Jurkat, Clone E6-1 (cell line): ENCODE measurements at places on chromosomes 7 and 10.

- DNase-seq, result no peak
These were observed 3.4 kb downstream of the CAV1 start for GRCh38 chr7:116528008-116528789.

- no peak for DNase-seq
These were observed 21.4 kb downstream of the STAMBPL1 start for GRCh38 chr10:88901206-88901983.

DNA sequence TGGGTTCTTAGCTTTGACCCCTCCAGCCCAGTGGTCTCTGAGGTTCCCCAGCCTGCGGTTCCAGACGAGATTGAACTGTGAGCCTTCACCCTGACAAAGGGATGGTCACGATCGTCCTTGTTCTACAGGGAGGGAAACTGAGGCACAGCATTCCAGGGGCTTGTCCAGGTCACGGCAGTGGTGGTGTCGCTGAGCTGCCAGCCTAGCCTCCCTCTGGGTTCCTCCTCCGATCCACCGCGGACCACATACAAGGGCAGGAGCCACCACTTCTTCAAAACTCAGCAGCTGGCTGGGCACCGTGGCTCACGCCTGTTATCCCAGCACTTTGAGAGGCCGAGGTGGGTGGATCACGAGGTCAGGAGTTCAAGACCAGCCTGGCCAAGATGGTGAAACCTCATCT, 35.8 kb downstream of the ELFN1 start:
- no peak for DNase-seq

- no peak for DNase-seq
These were observed 68.8 kb upstream of the GSDME start for GRCh38 chr7:24825931-24826661.

- no peak for DNase-seq
These were observed 1.3 kb downstream of the CNNM1 start for GRCh38 chr10:99330347-99330924.

- DNase-seq, result no peak
These were observed 31.1 kb upstream of the TMEM273 start for GRCh38 chr10:49219248-49219647.

DNA sequence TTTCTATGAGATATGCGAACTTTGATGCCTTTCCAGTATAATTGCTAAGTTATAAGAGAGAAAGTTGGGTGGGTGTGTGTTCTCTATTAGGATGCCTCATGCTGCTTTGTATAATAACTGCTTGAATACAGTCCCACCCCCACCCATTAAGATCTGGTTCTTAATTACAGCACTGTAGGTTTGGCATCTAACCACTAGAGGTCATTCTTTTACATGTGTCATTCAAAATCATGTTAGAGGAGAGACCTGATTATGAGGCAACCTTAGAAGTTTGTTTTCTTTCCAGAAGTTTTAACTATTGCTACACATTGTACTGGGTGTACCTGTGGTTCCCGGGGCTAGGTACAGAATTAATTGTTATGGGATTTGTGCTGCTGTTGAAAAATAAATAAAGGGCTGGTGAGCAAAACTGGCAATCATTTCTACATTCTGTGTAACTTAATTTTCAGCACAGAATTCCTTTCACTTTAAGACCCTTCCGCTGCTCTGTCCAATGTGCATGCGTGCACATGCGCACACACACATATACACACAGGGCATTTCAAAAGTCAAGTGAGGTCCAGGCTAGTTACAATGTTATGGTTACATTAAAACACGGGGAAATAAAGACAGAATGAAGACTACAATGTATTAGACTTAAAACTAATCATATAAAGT, 1156.3 kb downstream of the SORCS3 start:
- peak; percentile 52 for DNase-seq

DNA sequence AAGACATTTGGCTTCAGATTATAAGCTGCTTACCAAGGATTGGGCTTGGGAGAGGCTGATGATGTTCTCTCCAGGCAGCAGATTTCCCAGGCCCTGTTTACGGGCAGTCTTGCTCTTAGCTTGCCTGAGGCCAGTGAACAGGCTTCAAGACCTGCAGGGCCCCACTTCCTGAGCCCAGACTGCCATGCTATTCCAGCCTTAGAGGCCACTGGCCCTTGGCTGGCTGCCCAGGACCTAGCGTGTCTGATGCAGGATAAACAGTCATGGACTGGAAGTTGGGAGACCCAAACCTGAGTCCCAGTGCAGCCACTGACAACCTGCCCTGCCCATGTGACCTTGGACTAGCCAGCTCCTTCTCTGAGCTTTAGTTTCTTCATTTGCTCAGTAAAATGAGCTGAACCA, 2.9 kb downstream of the PRXL2A start:
- no peak for DNase-seq

GRCh38 chr7:90715067-90715466, 118.9 kb downstream of the CDK14 start:
- DNase-seq, result no peak

DNA sequence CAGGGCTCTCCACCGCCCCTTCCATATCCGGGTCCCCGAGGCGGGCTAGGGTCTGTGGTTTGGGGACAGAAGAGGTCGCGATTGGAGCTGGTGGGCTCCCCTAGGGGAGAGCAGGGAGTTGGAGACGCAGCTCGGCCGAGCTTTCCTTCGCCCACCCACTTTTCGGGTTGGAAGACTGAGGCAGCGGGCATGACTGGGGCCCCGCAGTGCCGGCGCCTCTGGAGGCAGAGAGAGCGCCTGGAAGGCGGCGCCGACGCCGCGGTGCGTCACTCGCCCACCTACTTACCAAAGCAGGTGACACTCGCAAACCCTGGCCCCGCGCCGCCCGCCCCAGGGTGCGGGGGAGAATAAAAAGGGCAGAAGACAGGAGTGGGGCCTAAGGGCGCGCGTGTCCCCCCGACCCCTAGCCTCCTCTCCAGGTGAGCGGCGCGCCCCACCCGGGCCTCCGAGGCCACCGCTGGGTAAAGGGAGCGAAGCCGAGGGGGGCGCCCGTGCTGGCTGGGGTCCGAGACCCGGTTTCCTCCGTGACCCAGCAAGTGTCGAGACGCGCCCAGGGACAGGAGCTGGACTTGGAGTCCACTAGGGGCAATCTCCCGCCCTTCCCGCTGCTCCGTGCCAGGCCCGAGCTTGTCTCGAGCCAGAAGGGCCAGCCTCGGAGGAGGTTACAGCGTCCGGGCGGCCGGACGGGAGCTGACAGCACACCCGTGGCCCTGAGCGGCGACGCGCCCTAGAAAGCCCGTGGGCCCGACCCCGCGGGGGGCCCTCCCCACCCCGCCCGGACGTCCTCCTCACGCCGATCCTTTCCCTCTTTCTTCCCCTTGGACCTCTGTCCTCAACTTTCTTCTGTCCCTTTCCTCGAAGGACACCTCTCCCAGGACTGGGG, 34.4 kb upstream of the GRID1 start:
- no peak for DNase-seq

DNA sequence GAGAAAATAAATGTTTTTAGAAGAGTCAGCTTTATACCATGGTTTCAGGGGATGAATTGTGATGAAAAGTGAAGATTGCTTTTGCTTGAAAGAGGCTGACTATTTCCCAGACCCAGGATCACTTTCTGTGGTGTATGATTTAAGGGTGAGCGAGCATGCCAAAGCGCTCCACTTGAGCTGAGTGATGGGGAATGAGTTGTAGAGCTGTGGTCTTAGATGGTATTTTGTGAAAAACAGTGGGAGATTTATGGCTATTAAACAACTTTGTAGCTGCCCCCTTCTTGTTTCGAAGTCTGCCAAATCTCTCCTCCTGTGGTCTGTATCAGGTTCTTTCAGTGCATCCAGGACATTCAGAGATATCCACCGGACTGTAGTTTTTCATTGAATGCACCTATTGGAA, 888.2 kb downstream of the LRMDA start:
- no peak for DNase-seq

GRCh38 chr10:22429146-22429545, 83.8 kb downstream of the SPAG6 start:
- no peak for DNase-seq

DNA sequence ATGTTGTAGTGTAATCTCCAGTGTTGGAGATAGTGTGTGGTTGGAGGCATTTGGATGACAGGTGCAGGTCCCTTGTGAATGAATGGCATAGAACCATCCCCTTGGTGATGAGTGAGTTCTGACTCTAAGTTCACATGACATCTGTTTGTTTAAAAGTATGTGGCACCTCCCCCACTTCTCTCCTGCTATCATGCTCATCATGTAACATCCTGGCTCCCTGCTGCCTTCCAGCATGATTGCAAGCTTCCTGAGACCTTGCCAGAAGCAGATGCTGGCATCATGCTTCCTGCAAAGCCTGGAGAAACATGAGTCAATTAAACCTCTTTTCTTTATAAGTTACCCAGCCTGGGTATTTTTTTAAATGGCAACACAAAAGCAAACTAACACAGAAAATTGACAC, 499.0 kb upstream of the SEMA3D start:
- no peak for DNase-seq

DNA sequence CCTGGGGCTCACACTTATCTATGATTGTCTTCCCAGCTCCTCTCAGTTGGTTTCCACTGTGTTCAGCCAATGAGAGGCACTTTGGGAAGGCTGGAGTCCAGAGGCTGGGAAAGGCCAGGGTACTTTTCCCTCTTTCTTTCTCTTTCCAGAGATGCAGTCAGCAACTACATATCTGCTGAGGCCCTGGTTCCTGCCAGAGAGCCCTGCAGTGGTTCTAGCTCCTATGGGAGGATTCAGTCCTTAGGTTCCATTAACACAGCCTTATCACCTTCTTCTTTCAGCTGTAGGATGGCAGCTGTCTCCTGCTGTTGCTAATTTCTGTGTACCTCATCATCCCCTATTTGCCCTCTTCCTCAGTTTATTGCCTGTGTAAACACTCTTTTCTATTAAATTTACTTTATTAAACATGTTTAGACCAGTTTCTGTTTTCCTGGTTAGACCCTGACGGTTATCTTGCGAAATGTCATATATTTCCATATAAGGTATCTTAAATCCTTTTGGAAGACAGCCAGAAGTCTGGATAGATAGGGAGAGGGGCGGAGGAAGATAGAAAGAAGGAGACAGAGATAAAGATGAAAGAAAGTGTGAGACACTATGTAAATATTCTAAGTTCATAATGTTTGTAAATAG, 100.3 kb downstream of the HGF start:
- DNase-seq, result no peak

DNA sequence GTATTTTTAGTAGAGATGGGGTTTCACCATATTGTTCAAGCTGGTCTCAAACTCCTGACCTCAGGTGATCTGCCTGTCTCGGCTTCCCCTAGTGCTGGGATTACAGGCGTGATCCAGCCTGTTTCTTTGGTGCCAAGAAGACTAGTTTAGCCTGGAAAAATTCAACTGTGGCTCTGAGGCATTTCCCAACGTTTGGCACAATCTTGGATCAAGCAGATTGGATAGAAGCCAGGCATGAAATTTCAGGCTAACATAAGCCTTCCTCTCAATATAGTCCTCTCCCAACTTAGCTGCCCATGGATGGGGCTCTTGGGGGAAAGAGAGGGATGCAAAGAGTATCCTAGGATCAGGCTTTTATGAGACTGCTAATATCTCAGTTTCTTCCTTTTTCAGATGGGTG, 53.8 kb downstream of the APBB1IP start:
- no peak for DNase-seq

DNA sequence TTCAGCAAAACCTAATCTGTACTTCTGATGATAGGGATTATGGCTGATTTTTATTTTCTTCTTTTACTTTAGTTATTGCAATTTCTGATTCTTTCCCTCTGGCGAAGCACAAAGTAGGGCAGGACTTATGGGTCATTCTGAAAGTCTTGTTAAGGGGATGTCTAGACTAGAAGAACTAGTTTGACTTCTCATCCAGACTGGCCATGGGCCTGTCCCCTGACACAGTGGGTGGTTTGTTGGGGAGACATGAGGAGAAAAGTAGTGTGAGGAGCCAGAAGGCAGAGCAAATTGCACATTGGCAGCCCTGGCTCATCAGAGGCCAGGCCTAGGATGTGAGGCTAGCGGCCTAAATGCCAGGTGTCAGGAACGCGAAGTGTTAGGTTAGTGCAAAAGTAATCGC, 152.8 kb downstream of the RTKN2 start:
- DNase-seq, result no peak

DNA sequence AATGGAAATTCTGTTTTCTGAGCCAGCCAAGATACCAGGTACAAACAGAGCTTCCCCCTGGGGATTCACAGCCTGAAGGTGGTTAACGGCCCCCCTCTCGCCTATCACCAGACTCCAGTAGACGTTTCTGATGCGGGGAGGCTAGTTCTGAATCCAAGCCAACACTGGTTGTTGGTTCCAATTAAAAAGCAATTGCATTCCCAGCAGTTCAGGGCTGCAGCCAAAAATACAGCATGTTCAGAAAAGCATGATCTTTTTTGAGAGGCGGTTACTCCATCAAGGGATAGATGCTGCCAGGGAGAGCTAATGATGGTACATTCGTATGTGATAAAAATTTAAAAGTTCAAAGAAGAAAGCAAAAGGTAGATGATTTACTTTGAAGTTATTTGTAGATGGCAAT, 481.0 kb downstream of the GALNT17 start:
- DNase-seq, result no peak

DNA sequence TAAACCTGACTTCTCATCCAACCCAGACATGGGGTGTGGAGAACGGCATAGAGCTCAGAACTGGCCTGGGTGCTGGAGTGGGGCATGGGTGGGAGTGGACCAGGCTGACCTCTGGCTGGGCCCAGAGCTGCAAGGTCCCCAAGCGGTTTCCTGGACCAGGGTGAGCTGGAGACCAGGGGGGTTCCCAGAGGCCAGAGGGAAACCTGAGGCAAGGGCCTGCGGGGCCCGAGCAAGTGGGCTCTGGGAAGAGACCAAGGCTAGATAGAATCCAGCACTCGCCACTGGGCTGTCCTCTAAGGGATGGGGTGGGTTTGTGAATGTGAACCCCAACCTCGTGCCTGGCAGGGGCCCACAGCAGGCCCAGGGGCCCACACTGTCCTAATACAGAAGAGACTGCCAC, 39.4 kb upstream of the RET start:
- DNase-seq, result no peak

GRCh38 chr10:11177926-11178471, 160.3 kb downstream of the CELF2 start:
- peak; percentile 66 for DNase-seq

DNA sequence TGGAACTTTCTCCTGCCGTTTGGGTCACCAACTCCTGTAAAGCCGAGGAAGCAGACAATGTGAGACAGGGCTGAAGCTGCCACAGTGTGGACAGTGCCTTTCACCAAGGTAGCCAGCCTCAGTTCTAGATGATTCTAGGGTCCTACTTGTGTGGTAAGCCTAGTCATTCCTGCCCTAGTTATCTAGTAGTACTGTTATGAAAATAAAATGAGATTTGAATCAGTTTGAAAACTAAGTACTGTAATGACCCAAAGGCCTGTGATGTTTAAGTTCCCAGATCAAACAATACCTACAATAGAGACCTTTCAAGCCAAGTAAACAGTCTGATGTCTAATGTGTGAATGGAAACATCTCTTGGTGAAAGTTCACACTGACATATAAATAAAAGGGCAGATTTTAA, 37.1 kb downstream of the POLL start:
- no peak for DNase-seq

GRCh38 chr10:114683593-114683992, 25.5 kb upstream of the ABLIM1 start:
- DNase-seq, result no peak

DNA sequence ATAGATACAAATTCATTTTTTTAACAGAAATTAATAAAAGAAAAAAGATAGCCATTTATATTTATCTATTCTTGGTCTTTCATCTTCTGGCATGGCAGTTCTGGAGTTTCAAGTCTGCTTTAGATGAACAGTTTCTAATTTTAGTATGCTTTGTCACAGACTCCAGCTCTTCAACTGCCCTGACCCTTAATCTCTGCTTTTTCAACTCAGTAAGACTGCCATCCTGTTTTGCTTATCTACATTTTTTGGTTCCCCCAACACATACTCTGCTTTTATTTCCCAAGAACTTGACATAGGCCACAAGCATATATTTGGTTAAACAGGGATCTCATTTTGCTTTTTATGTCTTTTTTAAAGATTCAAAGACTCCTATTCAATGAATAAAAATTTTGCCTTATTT, 309.3 kb upstream of the KCND2 start:
- DNase-seq, result no peak
